ENCODE measurements at places on chromosomes 11 and 22.

DNA sequence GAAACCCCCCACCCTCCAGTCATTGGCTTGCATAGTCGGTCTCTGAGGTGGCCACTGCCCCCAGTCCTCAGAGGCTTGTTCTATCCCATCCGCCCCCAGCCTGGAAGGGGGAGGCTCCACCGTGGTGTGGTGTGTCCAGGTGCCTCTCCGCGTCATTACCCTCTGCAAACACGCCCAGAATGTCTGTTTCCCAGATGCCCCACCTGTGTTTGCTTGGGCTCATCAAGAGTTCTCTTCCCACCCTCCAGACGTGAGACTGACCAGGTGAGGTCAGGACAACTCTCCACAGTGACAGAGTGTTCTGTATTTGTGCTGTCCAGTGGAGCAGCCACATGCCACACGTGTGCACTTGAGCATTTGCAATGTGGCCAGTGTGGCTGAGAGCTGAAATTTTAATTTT lies 24.9 kb downstream of the LRRC10B start:
- no peak for DNase-seq

- no peak for DNase-seq
Measured at GRCh38 chr11:92413757-92414513, 189.3 kb downstream of the FAT3 start.

- no peak for DNase-seq
Measured at GRCh38 chr11:86003654-86004053, 65.2 kb downstream of the PICALM start.

GRCh38 chr11:33936725-33937604 lies 45.1 kb upstream of the LMO2 start:
- DNase-seq, result peak; percentile 90

DNA sequence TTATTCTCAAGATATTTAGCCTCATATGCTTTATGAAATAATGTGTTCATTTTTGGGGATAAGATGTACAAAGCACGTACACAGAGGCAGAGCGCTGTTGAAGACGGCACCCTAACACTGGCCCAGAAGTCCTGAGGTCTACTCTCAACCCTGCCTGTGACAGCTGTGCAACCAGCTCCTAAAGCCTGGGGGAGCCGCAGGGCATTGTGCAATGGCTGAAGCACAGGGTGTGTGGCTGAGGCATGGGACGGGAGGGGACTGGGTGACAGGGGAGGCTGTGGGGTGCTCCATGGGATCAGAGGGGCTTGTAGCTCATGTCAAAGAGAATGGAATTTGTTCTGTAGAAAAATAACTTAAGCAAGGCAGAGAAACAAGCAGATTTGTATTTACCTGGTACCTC lies 27.7 kb downstream of the FAM227A start:
- DNase-seq, result no peak

GRCh38 chr11:71543866-71544265 lies 4.4 kb upstream of the KRTAP5-9 start:
- DNase-seq, result no peak

- no peak for DNase-seq
Measured at GRCh38 chr11:79121351-79121750, 319.5 kb downstream of the TENM4 start.

GRCh38 chr22:26937213-26937612 lies 279.8 kb downstream of the MIAT start:
- DNase-seq, result no peak

DNA sequence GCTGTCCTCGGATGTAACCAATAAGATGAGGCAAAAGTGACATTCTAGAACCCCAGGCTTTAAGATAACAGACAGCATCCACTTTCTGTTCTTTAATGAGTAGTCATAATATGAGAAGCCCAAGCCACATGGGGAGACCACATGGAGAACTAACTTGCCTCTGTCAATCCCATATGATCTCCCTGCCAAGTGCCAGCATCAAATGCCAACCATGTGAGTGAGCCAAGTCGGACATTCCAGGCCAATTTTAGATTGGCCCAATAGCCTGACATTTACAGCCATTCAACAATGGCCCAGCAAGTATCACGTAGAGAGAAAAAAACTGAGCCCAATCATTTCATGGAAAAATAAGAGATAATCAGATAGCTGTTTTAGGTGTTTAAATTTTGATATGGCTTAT lies 2048.3 kb upstream of the RAG2 start:
- DNase-seq, result no peak

DNA sequence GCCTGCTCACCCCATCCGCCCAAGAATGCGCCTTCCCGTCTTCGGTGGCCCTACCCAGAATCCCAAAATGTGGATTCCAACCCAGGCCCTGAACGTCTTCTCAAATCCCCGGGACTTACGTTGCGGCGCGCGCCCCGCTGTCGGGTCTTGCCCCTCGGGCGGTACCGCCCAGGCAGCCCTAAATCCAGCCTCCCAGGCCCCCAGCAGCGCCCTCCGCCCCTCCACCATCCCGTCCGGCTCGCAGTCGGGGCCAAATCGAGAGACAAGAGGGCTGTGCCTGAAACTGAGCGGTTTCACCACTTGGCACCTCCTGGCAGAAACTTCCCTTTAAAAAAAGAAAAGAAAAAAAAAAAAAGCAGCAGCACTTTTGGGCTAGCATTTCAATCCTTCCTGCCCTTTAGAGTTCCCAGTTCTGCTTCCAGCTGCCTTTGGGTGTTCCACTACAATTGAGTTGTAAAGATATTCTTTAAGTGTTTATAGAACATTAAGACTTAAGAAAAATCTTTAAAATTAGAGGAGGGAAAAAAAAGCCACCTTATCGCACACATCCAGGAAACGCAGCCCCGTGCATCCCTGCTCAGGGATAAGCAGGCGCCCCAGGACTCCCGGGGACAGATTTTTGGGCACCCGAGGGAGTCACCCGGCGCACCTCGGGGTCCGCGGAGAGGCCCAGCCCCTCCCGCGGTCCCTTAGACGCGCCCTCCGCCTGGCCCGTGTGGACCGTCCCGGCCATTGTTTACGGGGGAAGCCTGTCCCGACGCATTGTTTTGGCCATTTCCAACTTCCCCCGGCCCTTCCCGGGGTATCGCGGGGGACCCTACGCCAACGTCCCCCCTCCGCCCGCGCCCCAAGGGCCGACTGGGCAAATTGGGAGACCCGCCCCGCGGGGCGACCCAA lies 57.6 kb downstream of the KCNJ4 start:
- peak; percentile 88 for DNase-seq

DNA sequence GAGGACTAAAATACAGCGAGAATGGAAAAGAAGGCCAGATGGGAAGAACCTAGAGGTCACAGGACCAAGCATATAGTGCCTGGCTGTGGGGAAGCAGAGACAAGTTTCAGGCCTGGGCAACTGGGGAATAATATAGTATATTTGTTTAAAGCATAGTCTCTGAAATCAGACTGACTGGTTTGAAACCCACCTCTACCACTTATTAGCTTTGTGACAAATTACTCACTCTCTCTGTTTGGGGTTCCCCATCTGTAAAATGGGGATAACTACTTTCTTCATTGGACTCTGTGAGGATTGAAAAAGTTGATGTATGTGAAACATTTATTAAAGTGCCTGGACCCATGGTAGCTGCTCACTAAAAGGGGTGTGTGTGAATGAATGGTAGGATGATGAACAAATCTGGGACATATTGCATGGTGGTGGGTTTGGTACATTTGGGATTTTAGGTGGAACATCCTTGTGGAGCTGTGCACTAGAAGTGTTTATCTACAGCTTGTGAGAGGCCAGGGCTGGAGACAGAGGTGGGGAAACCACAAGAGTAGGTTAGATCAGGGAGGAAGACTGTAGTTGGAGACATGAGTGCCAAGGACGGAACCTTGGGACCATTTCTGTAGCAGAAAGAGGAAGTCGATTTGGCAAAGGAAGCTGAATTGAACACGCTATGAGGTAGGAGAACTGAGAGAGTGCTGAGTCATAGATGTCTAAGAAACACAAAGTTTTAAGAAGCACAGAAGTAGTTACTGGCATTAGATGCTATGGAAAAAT lies 52.6 kb downstream of the SWAP70 start:
- no peak for DNase-seq

- DNase-seq, result no peak
Measured at GRCh38 chr11:85464283-85464682, 162.9 kb downstream of the DLG2 start.

GRCh38 chr22:22912988-22913253 lies 25.3 kb downstream of the IGLL5 start:
- DNase-seq, result no peak

- no peak for DNase-seq
Measured at GRCh38 chr22:37578002-37578401, 1.9 kb downstream of the LGALS2 start.
